ENCODE measurements at places on chromosomes 4 and X.

- no peak overlapping the region for H3K27ac ChIP-seq
- no peak overlapping the region for H3K4me3 ChIP-seq
- H3K4me1 ChIP-seq, result no peaks in the 10 kb centered on the region
- no peak for DNase-seq
- H3K27me3 ChIP-seq, result peaks cover 14% of the 10 kb centered on the region
Measured at GRCh38 chr4:12852338-12853307, 631.5 kb downstream of the RAB28 start.

DNA sequence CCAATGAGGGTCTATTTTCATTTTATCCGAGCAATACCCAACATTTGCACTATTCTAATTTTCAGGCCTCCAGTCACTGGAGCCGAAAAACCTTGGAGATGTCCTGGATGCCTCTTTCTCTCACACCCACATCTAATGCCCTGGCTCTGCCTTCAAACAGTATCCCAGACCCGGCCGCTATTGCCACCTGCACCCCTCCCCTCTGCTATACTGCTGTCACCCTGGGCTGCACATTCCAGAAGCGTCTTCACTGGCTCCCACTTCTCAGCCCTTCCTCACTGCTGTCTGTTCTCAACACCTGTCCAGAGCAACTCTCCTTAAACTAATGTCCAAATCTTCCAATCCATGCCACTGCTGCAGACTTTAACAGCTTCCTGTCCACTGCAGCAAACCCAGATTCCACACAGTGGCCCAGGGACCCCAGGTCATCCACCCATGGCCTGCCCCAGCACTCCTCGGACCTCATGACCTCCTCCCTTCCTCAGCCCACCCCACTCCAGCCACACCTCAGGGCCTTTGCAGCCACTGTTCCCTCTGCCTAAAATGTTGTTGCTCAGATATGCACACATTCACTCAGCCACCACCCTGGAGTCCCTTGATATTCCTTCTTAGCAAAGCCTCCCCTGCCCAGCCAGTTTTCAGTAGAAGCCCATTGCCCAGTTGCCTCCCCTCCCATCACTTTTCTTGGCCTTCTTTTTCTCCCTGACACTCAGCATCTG is 30.5 kb upstream of the PPP2R2C start:
- H3K27me3 ChIP-seq, result peaks cover 27% of the 10 kb centered on the region
- DNase-seq, result no peak
- H3K4me1 ChIP-seq, result no peaks in the 10 kb centered on the region
- no peak overlapping the region for H3K4me3 ChIP-seq

DNA sequence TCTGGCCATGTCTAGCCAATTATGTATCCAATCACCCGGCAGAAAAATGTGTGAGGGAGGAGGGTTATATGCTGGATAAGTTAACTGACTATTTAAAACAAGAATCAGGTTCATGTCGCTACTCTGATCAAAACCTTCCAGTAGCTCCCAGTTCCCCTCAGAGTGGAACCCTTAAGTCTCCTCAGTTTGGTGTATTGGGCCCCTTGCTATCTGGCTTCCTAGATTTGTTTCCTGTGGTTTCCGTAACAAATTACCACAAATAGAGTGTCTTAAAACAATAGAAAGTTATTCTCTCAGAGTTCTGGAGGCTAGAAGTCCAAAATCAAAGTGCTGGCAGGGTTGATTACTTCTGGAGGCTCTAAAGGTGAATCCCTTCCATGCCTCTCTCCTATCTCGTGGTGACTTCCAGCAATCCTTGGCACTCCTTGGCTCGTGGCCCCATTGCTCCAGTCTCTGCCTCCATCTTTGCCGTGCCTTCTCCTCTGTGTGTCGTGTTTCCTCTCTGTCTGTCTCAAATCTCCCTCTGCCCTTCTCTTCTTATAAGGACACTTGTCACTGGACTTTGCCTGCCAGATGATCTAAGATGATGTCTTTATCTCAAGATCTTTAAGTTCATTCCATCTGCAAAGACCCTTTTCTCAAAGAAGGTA is 10.5 kb upstream of the ENPP6 start:
- H3K36me3 ChIP-seq, result peaks cover 3% of the 10 kb centered on the region
- H3K4me1 ChIP-seq, result peaks cover 20% of the 10 kb centered on the region
- H3K27ac ChIP-seq, result peak overlapping the region; percentile 90
- H3K4me3 ChIP-seq, result no peak overlapping the region
- no peak for DNase-seq

DNA sequence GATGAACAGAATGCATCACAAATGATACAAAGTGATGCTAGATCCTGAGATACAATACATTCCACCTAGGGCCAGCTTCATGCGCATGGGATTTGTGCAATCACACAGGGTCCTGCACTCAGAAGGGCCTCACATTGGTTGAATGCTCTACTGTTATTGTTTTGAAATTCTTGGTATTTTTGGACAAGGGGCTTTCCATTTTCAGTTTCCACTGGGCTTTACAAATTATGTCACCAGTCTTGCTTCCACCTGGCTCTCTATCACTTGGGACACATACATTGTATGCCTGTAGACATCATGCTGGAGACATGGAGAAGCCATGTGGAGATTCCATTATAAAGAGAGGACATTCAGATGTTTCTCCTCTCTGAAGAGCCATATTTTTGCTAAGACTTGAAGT is 155.8 kb downstream of the NAA11 start:
- H3K4me1 ChIP-seq, result no peaks in the 10 kb centered on the region
- no peak overlapping the region for H3K27ac ChIP-seq
- H3K27me3 ChIP-seq, result no peaks in the 10 kb centered on the region
- no peaks in the 10 kb centered on the region for H3K36me3 ChIP-seq
- H3K4me3 ChIP-seq, result no peak overlapping the region
- no peak for DNase-seq

GRCh38 chr4:159227378-159227777 is 124.5 kb downstream of the RAPGEF2 start:
- no peak overlapping the region for H3K4me3 ChIP-seq
- no peaks in the 10 kb centered on the region for H3K27me3 ChIP-seq
- H3K4me1 ChIP-seq, result peaks cover 15% of the 10 kb centered on the region
- H3K36me3 ChIP-seq, result no peaks in the 10 kb centered on the region
- H3K27ac ChIP-seq, result no peak overlapping the region
- no peak for DNase-seq

GRCh38 chr4:1579001-1579900 is 104.9 kb downstream of the FAM53A start:
- H3K4me3 ChIP-seq, result peak overlapping the region; percentile 77
- DNase-seq, result peak; percentile 73
- no peaks in the 10 kb centered on the region for H3K27me3 ChIP-seq
- no peaks in the 10 kb centered on the region for H3K36me3 ChIP-seq

Measured in T-helper 17 cell (primary cell).